ENCODE measurements at places on chromosomes 3 and 15.

DNA sequence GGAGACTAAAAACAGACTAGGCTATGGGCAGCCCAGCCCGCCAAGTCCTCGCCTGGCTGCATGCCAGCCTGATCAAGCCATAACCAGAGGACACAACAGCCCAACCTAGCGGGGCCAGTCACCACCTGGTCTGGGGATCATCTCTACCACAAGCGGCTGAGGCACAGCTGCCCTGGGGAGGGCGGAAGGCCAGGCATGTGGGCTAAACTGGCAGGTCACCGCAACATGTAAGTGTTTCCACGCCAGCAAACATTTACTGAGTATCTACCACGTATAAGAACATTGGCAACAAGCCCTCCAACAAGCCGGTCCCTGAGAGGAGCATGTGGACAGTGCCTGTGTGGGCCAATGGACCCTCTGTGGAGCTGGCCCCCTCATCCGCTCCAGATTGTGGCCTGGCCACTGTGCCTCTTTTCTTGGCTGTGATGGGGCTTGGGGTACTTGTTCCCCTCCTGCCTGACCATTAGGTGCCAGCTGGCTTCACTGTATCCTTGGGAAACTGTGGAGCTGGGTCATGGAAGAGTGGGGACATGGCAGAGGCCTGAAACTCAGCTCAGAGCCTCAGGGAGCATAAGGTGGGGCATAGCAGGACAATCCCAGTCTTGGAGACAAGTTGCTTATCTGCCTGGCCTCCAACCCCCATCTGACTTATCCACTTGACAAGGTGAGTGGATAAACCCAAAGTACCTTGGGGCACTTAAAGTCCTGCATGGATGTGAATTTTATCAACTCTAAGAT lies 9.0 kb downstream of the UBXN7 start:
- DNase-seq, result no peak

DNA sequence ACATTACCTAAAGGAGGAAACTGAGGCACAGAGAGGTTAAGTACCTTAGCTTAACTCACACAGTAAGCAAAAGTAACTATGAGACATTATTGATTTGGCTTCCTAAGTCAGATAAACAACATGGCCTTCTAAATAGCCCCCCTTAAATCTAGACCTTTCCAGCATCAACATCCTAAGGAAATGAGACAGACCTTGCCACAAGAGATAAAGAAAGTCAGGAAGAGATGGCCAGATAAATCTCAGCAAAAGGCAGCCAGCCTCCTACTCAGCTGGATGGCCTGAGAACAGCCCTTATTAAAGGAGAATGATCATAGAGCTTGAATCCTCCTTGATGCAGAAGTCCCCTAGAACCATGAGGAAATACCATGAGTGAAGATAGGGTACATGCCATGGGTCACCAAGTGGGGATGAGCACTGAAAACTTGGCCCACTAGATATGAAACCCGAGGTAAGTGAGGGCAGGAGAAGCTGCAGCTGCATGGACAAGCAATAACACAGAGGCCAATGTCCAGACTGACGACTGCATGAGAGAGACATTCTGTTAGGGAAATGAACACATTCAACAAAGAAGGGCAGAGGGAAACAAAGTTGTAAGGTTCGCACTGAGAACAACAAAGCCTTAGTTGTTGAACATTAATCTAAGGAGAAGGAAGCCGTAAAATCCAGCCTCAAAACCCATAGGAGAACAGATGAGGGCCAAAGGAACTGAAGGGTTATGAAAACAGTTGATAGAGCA lies 69.6 kb downstream of the ZIC4 start:
- DNase-seq, result no peak

DNA sequence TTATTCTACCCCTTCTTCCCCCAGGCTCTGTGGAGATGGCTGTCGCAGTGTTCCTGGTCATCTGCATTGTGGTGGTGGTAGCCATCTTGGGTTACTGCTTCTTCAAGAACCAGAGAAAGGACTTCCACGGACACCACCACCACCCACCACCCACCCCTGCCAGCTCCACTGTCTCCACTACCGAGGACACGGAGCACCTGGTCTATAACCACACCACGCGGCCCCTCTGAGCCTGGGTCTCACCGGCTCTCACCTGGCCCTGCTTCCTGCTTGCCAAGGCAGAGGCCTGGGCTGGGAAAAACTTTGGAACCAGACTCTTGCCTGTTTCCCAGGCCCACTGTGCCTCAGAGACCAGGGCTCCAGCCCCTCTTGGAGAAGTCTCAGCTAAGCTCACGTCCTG lies 12.9 kb downstream of the SPINT1 start:
- DNase-seq, result no peak

DNA sequence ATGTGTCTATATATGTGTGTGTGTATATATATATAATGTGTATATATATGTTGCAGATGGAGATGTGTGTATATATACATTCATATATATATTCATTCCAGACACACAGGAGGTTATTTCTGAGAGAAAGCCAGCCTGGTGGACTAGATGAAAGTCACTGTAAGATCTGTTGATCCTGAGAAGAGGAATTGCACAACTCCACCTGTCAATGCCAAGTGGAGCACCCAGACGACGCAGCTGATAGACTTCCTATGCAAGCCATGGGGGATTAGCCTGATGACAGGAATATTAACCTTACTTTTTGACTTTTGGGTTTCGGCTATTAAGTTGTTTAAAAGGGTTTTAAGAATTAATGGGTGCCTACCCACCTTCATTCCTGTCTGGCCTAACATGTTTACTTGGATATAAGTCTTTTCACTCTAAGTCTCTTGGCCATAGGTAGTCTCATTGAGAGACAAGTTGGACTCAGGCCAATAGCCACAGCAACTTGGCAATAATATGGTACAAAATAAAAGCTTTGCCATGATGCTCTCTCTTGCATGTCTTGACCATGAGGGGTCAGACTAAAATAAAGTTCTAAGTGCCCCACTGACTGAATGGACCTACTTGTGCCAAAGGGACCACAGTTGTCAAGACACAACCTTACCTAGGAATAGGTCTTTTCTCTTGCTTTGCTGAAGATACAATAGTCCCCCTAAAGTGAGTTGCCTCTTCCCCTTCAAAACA lies 35.9 kb upstream of the GOLGA6L2 start:
- no peak for DNase-seq

GRCh38 chr15:95626501-95627361 lies 703.8 kb upstream of the NR2F2 start:
- DNase-seq, result no peak

GRCh38 chr3:160885791-160886286 lies 129.8 kb downstream of the PPM1L start:
- DNase-seq, result no peak

GRCh38 chr3:175593331-175593730 lies 734.2 kb downstream of the NAALADL2 start:
- DNase-seq, result no peak

DNA sequence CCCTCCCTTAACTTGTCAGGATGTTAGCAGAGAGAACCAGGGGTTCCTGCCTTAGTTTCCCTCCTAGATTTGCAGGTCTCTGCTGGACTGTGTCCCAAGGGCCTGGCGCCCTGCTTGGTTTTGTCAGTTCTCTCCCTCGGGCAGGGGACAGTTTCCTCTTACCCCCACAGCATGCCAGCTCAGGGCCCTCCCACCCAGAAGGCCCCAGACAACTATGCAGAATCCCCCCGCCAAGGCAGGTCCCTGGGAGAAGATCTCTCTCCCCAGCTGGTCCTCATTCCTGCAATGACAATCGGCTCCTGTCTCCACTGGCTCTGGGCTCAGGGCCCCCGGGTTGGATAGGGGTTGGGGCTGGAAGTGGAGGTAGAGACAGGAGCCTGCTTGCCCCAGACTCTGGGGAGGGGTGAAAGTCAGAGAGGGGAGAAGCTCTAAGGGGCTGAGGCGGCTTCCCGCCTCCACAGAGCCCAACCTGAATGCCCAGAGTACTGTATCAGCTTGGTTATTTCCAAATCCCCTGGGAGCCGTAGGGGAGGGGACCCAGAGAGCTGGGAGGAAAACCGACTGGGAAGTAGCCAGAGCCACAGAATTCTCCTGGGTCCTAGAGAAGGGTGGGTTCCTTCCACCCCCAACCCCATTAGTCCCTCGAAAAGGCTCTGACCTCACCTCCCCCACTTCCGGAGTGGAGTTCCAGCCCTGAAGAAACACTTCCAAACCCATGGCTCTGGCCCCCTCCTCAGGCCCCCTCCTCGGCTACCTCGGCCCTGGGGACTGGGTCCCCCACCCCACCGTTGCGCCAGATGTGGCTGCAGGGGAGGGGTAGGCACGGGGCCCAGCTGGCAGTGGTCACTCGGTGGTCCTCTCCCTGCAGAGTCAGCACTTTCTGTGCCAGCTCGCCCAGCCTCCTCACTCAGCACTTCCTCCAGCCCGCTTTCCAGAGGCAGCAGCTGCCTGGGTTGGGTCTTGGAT lies 3.8 kb upstream of the LOXL1 start:
- DNase-seq, result no peak

GRCh38 chr15:65923264-65923663 lies 54.0 kb downstream of the RAB11A start:
- DNase-seq, result no peak

DNA sequence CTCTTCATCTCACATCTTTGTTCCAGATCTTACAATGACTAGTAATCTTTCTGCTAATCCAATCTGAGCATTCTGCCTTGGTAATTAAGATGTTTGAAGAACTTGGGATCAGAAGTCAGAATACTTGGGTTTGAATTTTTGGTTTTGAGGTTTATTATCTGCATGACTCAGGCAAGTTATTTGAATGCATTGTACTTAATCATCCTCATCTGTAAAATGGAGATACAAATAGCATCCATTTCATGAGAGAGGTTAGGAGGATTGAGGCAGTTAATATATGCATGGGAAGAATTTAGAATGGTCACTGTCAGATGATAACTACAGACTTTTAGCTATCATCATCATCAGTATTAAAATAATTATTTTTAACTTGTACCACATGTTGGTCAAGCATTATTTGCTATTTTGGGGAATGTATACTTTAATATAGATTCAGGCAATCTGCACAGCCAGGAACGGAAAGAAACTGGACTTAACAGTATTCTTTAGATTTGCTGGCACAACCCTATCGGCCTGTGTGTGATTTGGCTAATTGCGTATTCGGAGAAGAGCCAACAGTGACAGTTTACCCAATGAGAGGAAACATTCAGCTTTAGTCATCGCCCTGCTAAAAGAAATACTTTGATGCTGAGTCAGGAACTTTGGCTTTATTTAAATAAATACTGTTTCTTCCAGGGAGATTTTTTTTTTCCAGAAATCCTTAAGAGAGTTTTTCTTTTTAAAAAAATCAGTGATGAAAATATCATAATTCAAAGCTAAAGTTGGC lies 600.0 kb downstream of the ROBO1 start:
- DNase-seq, result no peak

DNA sequence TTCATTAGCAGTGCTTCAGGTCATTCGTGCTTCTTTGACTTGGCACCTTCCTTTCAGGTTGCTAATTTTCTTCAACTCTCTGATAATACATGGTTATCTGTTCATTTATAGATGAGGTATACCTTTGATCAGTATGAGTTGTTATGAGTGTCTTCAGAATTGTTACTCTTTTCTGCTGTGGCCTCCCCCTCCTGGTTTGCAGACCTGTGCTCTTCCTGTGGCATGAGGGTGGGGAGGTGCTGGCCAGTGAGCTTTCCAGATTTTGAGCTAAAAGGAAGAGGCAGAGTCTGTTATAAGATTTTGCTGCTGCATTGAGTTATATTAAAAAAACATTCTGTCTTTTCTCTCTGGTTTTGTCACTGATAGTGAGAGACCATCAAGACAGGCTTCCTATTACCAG lies 30.8 kb upstream of the GOLGA6L9 start:
- DNase-seq, result no peak

DNA sequence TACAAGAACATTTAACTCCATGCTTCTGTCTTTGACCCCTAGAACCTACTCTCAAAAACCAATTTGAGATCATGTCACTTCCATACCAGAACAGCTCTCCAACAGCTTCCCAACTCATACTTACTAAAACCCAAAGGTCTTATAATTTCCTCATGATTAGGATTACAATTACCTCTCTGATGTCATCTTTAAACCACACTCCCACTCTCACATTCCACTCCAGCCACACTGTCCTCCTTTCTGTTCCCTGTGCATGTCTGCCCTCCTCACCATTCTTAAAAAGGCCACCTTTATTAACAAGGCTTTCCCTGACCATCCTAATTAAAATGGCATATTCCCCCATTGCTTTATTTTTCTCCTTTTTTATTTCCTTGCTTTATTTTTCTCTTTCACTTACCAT lies 18.9 kb downstream of the PHC3 start:
- no peak for DNase-seq

GRCh38 chr15:39874890-39875549 lies 45.0 kb downstream of the GPR176 start:
- no peak for DNase-seq

DNA sequence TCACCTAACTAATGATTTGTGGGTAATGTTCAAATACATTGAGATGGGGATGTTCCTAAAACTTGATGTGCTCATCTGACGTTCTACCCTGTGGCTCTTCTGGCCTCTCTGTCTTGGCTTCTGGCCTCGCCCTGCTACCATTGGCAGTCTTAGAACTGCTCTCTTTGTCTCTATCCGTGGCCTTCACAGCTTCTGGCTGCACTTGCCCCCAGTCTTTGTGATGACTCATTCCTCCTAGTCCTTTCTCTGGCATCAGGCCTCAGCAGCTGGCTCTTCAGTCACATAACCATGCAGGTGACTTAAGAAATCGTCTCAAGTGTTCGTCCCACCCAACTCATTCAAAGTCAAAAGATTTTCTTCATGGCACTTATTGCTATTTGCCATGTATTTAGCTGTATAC lies 188.1 kb downstream of the BBX start:
- DNase-seq, result no peak

DNA sequence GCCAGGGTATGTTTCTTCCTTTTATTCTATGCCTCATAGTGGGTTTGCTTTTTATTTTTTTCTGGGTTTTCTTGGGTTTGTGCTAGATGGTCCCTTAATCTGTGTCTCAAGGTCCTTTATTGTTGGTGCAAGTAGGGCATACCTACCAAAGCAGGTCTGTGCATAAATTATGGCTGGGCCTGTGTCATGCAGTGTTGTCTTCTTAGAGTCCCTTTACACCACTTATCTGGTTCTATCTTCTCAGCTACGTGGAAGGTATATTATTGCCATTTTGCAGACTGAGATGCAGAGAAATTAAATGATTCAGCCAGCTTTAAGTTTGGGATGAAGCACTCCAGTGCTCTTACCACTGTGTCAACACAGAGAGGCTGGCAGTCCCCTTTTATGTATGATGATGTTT lies 293.5 kb upstream of the SOX2 start:
- no peak for DNase-seq

GRCh38 chr15:57534281-57534680 lies 57.4 kb upstream of the MYZAP start:
- no peak for DNase-seq

GRCh38 chr3:48662145-48662752 lies 437 bp downstream of the CELSR3 start:
- no peak for DNase-seq

DNA sequence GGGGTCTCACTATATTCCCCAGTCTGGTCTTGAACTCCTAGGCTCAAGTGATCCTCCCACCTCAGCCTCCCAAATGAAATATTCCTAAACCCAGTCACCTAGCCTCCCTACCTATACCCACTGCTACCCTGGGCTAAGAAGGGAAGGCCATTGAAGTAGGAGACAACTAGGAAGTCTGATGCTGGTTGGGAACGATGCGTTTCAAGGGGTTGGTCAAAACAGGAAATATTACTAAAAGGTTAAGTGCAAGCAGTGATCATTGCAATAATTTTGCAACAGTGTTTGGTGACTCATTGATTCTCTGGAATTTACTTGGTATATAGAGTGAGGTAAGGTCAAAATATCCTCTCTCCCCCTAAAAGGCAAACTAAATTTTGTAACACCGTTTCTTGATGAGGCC lies 4.6 kb upstream of the UQCRC1 start:
- DNase-seq, result no peak

Data from CMK (cell line).